Fibroblast of lung (primary cell): ENCODE measurements at places on chromosomes 3 and 15. TPM values are rescaled to one million over a fixed set of nuclear protein-coding genes. Genes with fewer than 3 reads are reported as not detected.
A peak's percentile ranks its signal among the peaks of the same experiment; 100 is the strongest.

DNA sequence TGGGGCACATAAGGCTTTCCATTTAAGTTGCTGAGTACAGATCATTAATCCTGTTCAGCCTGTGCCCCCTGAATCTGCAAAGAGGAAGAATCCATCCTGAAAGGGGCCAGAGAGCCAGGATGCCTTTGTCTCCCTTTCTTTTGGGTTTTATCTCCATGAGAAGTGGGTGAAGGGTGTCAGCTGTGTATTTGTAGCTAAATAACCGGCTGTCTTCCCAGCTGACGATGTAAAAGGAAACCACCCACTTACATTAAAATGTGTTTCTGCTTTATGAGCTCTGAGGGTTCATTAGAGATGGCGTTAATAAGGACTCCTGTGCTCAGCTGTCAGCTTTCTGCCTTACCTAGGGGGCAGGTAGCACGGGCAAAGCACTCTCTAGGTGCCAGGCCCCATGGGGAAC, 83.4 kb downstream of the SLCO3A1 start:
- no peak for DNase-seq

- DNase-seq, result no peak
Observed at GRCh38 chr3:151347432-151347831, 18.1 kb upstream of the P2RY13 start.

DNA sequence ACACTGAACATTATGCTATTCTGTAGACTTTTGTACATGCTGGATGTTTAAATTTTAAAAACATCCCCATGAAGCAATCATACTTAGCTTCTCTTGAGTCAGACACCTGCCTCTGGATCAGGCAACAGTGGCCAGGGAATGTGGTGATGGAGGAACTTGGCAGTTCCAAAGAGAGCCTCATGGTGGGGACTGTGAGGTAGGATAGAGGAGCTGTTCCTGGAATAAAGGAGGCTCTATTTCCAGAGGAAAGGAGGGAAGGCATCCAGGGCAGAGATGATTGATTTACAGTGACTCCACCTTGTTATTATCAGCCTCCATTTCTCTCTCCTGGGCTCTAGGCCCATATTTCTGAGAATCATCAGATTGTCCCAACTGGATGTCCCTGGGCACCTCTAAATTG, 35.0 kb upstream of the ABHD17C start:
- DNase-seq, result peak; percentile 43

DNA sequence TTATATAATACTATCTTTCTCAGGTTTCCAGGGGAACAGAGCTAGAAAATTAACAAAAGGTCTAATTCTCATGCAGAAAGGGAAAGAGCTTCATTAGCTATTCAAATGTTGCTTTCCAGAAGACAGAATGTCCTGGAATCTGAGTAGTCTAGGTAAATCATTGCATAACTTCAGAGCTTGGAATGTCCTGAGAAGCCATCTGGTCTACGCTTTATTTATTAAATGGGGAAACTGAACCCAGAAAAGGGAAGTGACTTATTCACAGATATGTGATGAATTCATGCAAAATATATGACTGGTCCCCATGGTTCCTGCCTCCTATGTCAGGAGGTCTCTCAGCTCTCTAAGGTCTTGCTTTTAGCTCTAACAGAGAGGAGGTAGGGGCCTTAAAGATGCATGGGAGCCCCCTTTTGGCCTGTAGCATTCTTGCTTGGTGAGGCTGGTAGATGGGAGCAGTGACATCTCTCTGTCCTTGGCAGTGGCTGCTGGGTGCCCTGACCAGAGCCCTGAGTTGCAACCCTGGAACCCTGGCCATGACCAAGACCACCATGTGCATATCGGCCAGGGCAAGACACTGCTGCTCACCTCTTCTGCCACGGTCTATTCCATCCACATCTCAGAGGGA, 99.2 kb downstream of the CEMIP start:
- no peak for DNase-seq

DNA sequence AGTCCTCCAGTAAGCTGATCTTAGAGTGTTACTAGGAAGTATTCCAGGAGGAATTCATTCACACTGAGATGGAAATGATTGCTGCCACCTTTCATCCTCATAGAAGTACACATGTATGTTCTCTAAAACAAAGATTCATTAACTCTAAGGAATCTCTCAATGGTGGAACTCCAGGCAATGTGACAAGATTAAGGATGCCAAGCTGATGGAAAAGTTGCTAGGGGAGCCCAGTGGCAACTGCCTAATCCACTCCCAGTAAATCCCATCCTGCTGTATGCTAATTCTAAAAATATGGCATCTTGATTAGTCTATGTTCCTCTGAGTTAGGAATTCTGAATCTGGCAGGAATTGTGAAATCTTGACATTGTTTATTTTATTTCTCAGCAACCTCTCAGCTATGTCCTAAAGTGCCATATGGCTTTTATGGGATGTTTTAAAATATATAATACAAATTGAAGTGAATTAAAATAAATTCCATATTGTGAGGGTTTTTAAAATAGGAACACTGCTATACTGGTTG, 210.0 kb upstream of the TRIM42 start:
- DNase-seq, result peak; percentile 14

DNA sequence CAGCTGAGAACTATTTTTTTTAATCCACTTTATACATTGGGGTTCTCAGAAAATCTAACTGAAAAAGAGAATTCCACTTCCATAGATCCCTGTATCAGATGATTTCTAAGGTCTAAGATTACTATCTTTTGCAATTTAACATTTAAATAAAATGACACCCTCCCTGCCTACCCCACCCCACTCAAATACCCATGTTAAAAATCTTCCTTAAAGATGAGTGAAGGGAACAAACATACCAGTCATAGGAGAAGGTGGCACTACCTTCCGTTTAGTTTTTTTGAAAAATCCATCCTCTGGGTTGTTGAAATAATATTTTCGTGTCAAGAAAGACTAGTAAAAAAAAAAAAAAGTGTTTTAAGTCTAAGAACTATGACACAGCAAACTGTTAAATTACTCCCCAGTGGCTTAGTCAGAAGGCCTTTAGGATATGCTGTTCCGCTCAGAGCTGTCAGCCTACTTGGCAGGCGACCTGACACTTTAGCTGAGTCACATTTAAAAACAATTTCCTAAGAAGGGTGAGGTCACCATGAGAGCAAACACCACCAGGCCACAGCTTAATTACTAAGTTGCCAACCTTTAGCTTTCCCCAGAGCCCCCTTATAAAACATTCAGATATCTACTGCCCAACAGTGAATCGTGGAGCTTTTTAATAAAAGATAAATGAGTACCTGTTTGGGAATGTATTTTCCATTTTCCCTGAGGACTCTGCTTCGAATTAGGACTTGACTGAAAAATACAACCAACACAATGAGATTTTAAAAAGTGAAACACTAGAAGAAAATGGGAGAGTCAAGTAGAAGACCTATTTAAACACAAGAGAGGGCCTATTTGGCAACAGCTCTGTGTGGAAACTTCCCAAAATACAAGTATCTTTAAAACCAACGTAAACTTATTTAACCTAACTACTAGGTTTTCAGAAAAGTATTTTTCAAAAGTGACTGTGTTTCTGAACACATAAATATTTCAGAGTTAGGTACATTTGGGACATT, 9.6 kb downstream of the EMC3 start:
- DNase-seq, result peak; percentile 99

DNA sequence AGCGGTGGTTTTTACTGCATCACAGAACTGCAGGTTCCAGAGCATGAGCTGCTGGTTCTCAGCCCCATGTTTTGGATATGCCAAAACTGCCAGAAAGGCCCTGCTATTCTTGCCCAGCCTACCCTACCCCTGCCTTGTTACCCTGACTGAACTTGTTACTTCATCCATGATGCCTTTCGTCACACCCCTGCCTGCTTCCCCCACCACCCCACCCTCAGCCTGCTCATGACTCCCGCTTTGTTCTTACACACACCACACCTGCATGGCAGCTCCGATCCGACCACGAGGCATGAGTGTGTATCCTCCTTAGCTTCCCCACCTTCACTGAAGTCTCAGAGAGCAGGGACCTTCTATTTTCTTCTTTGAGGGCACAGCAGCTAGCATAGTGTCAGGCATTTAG, 5.1 kb upstream of the TM4SF1 start:
- DNase-seq, result peak; percentile 19

- DNase-seq, result no peak
Observed at GRCh38 chr3:17983106-17983505, 240.7 kb upstream of the TBC1D5 start.

DNA sequence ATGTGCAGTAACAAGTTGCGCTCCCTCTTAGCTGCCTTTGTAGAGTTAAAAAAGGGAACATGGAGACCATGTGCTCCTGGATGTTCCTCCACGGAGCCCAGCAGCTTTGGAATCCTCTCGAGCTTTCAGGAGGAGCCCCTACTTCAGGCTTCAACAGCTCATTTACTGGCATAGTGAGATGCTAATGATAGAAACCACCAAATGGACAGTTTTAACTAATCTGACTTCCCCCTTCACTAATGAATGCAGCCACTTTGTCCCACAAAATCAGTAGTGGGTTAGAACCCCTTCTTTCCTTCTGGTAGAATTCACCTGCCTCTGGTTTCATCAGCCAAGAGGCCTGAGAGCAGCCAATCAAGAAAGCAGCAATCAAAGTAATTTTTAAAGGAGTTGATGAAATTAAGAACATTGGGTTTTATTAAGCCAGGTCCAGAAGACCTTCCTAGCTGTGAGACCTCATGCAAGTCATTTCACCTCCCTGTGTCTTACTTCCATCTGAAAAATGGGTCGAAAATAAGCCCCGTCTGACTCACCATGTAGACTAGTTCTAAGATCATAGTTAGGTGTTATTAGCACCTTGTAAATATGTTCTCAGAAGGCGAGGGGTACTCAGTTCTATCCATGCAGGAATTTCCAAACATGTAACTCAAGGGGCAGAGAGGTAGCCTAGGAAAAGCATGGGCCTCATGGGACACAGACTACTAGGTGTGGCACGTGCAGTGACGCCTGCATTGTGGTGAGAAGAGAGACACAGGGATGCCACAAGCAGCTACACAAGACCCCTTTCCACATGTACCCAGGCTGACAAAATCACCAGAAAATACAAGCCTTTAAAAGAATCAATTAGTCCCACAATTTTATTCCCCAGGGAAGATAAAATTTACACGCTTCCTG, 179.7 kb upstream of the LPP start:
- no peak for DNase-seq

DNA sequence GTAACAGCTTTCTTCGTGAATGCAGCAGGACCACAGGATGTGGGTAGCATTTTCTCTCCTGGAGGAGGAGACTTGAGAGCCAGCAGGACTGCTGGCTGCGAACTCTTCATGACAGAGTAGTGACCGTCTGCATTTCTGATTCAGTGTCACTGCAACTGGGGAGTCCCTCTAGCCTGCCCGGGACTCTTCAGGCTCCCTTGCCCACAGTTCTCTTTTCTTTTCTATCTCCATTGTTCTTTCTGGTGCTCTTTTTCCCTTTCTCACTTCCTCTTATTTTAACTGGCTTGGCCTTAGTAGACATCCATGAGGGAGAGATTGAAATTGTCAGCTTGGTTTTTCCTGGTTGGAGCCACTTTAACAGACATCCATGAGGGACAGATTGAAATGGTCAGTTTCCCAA, 49.9 kb upstream of the P2RY1 start:
- DNase-seq, result no peak

- peak; percentile 96 for DNase-seq
Observed at GRCh38 chr3:54954022-54954421, 26.2 kb upstream of the LRTM1 start.

- no peak for DNase-seq
Observed at GRCh38 chr3:88987776-88988175, 119.6 kb upstream of the EPHA3 start.

DNA sequence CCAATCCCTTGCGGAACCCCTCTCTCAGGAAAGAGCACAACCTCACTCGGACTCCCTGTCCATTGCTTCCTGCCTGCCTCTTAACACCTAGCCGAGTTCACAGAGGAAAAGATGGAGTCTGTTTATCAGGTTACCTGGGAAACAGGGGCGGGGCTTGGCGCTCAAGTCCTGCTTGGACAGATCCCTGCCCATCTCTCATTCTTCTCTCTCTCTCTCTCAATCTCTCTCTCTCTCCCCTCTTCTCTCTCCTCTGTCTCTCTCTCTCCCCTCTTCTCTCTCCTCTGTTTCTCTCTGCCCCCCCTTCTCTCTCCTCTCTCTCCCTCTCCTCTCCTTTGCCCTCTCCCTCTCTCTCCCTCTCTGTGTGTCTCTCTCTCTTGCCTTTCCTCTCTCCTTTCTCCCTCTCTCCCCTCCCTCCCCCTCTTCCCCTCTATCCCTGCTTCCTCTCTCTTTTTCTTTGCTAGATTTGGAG, at the start of gene EFHB:
Gene EFHB, minus strand, starts transcription at position 120 of the 469 bp plus-strand sequence. CDS start 199 bp downstream, outside the sequence.
- DNase-seq, result peak; percentile 14

GRCh38 chr3:126419151-126419703, 24.5 kb downstream of the CFAP100 start:
- DNase-seq, result no peak

DNA sequence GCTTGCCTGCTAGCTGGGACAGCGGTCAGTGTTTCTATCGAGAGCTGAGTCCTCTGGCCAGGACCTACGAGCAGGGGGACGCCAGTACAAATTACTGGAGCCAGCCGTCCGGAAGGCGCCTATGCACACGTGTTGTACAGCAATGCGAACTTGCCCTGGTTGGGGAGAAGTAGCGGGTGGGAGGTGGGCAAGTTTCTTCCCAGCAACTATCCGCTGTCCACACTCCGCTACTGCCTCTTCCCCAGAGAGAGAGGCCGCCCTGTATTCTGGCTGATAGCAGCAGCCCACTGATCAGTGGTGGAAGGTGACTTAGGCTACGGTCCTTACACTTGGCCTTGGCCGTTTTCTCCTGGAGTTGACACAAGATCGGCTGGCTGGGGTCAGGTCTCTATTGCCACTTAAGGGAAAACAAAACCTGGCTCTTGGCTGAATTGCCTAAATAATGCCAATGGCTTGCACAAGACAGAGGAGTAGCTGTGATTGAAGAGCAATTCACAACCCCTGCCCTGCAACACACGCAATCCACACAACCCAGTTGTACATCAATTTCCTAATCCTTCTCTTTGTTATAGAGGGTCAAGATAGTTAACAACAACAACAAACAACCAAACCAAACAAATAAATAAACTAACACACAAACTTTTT, 12.8 kb upstream of the SHC4 start:
- no peak for DNase-seq

GRCh38 chr15:61654918-61655317, 405.3 kb downstream of the VPS13C start:
- no peak for DNase-seq

DNA sequence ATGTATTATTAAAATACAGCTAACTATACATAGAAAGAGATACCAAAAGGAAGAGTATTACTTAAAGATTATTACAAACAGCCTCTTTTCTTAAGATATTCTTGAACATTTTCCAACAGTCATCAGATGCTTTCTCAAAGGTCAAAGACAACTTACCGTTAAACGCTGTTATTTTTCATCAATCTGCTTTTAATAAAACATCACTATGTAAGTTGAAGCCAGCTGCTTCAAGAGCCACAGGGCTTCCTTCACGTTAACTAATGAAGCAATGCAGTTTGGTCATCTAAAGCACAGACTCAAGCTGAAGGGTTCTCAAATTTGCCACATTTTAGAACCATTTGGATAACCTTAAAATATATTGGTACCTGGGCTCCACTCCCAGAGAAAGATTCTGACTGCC, 578.8 kb downstream of the ROBO2 start:
- DNase-seq, result no peak

Gene ALPK3
- total RNA-seq, result 0.26 and 0.50 TPM in 2 replicates

Gene CPLX3
- total RNA-seq, result not detected in 2 replicates

Gene CP
- total RNA-seq, result under 0.01 TPM in 1 of 2 replicates, not detected in the other

Gene MESP1
- total RNA-seq, result 0.26 and 1.3 TPM in 2 replicates

Gene EFL1
- 21.8 and 29.9 TPM in 2 replicates for total RNA-seq

Gene GOLGA6L4
- total RNA-seq, result 1.5 TPM in 2 replicates

Gene SV2B
- total RNA-seq, result under 0.01 and 0.26 TPM in 2 replicates

Gene FEZF2
- total RNA-seq, result not detected in 2 replicates

Gene SAMD7
- not detected in 2 replicates for total RNA-seq

Gene CYP1A1
- total RNA-seq, result under 0.01 TPM in 1 of 2 replicates, not detected in the other

Gene RASGRF1
- not detected in 2 replicates for total RNA-seq

Gene RTP1
- under 0.01 TPM in 1 of 2 replicates, not detected in the other for total RNA-seq

Gene ATR
- total RNA-seq, result 17.0 and 21.6 TPM in 2 replicates
